ENCODE measurements at places on chromosomes 5 and 9.

DNA sequence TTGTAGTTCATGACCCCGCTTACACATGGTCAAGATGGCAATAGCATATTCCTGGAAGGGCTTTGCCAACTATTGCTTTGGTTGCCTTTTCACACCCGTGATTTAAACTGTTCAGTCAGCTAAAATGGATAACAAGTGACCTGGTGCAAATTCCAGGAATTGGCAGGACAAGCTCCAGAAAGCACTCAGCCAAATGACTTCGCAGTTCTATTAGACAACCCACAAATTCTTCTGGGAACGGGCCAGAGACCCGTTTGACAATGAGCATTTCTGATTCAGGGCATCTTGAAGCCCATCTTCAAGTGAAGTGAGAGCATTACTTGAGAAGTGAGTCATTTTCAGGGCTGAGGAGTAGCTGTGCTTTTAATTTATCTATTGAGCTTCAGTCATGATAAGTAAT lies 165.0 kb downstream of the DROSHA start:
- no peak for DNase-seq

DNA sequence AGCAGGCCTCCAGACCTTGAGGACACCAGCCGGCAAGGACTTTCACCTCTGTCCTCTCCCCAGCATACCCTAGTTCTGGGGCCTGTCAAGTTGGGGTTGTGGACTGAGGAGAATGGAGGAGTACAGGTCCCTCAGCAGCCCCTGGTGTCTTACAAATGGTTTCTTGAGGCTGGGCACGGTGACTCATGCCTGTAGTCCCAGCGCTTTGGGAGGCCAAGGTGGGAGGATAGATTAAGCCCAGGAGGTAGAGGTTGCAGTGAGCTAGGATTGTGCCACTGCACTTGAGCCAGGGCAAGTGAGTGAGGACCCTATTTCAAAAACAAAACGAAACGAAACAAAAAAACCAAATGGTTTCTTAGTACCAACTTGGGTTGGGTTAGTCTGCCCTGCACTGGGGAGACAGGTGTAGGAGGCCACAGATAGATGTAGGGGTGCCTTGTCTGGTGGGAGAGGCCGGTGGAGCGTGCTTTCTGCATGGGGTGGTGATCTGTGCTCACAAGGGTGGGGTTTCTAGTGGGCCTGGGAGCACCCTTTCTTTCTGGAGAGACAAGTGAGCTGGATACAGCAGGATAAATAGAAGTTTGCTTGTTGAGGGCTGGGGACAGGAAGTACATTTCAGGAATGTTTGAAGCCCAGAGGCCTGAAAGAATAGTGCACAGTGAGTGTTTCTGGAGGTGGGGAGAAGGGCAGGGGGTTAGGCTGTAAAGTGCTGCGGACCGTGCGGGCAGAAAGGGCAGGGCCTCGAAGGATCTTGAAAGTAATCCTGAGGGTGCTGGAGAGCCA lies 37.7 kb upstream of the PSD2 start:
- no peak for DNase-seq

GRCh38 chr5:14794583-14795230 lies 76.9 kb downstream of the ANKH start:
- no peak for DNase-seq

DNA sequence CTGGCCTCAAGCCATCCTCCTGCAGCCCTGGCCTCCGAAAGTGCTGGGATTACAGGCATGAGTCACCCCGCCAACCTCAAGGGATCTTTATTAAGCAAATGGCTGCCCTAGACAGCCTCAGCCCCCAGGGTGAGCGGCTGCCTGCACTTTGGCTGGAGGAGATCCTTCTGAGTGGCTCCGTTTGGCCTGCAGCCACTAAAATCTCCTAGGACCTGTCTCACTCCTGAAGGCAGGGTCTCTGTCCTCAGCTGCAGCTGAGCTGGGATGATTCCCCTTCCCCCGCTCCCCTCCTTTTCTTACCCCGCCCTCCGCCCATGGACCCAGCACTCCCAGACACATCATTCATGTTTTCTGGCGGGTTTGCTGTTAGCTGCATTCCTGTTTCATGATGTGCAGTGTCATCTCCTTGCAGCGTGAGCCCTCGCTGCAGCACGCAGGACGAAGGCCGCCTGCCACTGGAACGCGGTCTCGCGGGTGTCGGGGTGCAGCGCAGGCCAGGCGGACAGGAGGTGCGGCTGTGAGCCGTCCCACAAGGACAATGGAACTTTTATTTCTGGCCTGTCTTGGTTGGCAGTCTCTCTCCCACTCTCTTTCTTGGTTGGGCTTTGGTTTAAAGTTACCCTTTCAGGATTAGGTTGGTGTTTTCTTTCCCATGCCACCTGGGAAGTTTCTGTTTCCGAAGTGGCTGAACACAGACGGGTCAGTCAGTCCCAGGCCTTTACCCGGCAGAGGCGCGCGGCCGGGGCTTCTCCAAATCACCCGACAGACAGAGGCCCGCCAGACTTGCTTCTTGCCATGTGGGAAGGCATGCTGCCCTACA lies 137.1 kb downstream of the FOXD1 start:
- DNase-seq, result no peak

DNA sequence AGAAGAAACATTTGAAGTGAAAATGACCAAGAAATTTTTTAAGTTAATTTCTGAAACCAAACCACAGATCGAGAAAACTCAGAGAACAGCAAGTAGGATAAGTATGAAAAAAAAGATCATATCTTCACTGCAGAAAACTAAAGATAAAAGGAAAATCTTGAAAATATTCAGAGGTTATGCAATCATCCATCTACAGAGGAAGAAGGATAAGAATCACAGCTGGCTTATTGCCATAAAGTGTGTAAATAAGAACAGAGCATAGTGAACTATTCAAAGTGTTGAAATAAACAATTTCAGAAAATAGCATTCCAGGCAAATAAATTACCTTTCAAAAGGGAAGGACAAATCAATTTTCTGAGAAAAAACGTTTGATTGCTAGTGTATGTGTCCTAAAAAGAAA lies 1191.7 kb upstream of the CDH6 start:
- no peak for DNase-seq

- DNase-seq, result no peak
Observed at GRCh38 chr9:4287386-4287785, 12.5 kb downstream of the GLIS3 start.

DNA sequence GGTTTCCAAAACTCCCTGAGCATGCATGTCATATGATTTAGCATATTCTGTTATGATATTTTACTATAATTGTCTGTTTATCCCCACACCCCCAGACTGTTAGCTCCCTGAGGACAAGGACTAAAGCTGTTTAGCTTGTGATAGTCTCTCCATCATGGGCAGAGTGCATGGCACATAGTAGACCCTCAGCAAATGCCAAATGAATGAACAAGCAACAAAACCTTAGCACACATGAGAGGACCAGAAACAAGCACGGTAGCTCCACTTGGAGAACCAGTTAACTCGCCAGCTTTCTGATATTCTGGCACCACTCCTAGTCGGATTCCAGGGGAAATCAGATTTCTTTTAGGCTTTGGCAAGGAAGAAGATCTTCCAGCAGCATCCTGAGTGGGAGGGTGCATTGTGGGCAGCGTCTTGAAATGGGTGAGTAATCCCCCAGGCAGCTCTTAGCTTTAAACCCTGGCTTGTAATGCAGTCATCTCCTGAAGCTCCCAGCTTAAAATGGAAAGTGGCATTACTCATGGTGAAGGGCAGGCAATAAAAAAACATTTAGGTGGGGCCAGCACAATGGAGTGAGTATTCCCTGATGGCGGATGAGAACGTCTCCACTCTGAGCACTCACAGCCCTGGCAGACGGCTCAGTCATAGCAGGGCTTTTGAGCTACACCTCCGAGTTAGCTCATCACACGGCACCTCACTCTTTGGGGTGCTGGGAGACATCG lies 41.1 kb downstream of the FGF1 start:
- no peak for DNase-seq

- no peak for DNase-seq
Observed at GRCh38 chr9:96253059-96253696, 48.8 kb downstream of the HSD17B3 start.

DNA sequence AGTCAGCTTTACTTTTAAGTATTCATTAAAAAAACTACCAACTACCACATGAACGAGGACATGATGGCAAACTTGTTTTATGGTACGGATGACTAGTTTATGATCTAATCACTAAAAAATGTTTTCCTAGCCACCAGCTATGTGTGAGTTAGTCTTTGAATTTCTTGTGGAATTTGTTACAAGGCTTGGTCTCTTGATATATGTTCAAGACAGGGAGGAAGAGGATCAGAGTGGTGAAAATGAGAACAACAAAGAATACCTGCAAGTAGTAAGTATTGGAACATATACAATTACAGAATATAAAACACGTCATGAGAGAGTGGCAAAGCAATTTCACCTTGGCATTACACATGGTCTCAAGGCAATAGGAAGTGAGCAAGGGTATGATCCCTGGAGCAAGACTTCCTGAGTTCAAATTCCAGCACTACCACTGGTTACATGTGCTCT lies 548.6 kb upstream of the TLE4 start:
- DNase-seq, result no peak

DNA sequence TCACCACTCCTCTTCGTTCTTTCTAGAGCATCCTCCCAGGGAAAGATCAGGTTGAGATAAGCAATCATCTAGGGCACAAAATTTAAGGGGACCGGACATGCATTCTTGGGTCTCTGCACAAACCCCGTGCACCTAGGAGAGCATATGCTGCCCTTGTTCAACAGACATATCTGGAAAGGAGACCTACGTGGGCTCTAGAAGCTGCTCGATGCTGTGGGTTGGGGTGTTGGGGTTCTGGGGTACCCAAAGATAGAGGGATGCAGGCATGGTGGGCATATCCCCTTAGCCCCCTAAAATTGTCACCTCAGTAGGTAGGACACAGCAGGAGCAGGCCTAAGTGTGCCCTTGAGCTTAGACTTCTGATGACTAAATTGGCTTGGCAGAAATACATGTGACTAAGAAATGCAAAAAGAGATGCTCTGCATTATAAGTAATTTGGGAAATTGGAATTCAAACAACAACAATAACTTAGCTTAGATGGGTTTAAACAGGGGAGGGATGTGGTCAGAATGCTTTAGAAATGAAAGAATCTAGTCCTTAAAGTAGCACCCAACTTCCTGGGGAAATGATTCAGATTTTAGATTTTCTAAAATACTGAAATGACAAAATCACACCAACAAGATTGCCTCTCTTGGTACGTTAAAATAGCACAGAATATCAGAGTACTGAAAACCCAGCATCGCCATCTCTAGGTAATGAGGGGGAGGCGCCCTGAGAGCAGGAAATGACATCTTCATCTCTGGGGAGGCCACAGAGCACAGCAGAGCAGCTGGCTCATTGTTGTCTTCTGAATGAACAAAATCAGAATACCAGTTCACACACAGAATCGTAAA lies 172.3 kb downstream of the GNA14 start:
- no peak for DNase-seq

DNA sequence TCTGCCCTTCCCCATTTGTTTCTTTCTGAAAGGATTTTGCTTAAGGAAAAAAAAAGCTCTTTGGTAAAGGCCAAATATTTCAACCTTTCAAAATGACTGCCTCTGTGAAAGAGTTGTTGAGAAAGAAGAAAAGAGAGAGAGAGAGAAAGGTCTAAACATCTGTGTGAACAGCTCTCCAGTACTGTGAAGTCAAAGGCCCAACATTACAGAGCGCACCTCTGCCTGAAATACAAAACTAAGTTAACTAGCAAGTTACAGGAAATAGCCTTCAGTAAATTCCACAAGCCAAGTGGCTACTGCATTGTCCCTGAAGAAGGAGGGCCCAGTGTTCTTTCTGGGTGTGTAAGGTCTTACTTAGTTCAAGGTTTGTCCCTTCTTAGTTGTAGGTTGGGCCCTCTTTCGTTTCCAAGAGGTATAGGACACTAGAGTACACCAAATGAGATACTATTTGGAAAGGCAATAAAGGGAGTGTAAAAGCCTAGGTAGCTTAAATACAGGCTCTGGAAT lies 104.4 kb downstream of the THBS4 start:
- DNase-seq, result no peak

GRCh38 chr9:116337015-116337414 lies 183.4 kb downstream of the PAPPA start:
- no peak for DNase-seq

DNA sequence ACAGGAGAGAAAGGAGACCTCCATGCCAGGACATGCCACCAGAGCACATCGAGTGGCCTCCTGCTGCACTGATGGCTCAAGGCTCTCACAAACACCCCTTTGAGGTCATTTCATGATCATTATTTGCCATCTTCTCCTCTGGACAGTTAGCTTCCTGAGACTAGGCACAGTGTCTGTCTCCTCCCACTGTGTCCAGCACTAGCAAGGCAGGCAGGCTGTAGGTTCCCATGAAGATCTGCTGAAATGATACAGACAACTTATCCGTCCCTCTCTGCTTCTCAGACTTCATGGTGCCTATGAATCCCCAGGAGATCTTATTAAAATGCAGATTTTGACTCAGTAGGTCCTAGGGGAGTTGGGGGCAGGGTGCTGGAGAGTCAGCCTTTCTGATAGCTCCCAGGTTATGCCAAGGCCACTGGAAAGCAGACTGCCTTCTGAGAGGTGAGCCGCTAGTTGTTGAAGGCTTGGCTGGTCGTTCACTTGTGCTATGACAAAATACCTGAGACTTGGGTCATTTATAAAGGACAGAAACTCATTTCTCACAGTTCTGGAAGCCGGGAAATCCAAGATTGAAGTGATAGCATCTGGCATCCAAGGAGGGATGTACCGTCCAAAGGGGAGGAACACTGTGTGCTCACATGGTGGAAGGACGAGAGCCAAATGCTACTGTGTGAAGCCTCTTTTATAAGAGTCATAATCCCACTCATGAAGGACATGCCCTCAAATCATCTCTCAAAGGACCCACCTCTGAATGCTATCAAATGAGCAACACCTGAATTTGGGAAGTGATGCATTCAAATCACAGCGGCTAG lies 183.4 kb downstream of the SPOCK1 start:
- DNase-seq, result no peak

- no peak for DNase-seq
Observed at GRCh38 chr9:120845255-120845654, 2.5 kb upstream of the PSMD5 start.

- DNase-seq, result no peak
Observed at GRCh38 chr5:50441493-50441955, 436 bp upstream of the EMB start.

DNA sequence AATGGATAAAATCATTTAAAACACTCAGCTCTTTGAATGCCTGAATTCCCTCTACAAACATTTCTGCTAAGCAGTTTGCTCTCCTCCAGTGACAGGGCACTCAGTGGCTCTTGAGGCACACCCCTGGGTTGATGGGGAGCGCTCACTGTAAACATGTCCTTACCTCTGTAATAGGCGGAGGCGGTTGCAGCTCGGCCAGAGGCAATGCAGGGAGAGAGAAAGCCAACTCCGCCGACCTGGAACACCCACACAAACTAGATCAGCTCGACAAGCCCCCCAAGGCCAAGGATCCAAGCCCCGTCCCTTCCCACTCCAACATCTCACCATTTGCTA lies 329 bp downstream of the CDC23 start:
- no peak for DNase-seq

- DNase-seq, result no peak
Observed at GRCh38 chr9:69391946-69392345, 66.9 kb downstream of the ENTREP1 start.

DNA sequence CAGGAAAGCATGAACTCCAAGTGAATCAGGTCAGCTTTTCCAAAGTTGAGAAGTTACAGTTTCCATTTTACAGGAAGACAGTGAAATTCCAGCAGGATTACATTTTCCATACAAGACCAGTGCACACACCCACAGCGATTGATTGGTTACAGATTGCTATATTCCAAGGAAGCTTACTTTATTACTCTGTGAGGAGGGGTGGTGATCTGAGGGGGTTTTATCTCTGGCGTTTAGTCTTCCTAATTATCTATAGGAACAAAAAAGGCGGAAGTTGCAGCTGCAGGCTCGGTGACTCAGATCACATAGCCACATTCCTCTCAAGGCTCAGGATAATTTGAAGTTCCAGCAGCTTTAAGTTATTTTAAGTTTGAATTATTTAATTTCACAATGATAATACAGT lies 450.4 kb upstream of the NMUR2 start:
- DNase-seq, result no peak

GRCh38 chr5:40831346-40832210 lies 3.4 kb downstream of the RPL37 start:
- no peak for DNase-seq
